ENCODE measurements at places on chromosomes 16 and 17.

DNA sequence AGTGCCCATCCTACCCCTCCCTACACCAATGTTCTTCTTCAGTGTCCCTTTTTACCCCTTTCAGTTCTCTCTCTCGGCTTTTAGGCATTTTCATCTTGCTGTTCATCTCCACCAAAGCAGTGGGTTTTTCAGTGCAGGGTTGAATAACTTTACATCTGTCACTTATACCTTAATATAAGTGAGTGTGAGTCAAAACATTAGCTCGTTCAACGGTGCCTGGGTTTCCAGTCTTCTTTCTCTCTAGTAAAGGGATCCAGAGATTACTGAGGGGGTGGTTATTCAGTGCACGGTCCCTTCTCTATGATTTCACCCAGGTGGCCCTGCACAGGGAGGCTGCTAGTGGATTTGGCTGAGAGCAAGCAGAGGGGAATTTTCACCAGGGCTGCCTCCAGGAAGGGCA, 210.6 kb upstream of the CDH5 start:
- DNase-seq = no peak

GRCh38 chr16:53614346-53614745, 89.3 kb downstream of the RPGRIP1L start:
- DNase-seq = no peak

GRCh38 chr17:36923814-36924221, 13.5 kb upstream of the LHX1 start:
- DNase-seq = no peak

DNA sequence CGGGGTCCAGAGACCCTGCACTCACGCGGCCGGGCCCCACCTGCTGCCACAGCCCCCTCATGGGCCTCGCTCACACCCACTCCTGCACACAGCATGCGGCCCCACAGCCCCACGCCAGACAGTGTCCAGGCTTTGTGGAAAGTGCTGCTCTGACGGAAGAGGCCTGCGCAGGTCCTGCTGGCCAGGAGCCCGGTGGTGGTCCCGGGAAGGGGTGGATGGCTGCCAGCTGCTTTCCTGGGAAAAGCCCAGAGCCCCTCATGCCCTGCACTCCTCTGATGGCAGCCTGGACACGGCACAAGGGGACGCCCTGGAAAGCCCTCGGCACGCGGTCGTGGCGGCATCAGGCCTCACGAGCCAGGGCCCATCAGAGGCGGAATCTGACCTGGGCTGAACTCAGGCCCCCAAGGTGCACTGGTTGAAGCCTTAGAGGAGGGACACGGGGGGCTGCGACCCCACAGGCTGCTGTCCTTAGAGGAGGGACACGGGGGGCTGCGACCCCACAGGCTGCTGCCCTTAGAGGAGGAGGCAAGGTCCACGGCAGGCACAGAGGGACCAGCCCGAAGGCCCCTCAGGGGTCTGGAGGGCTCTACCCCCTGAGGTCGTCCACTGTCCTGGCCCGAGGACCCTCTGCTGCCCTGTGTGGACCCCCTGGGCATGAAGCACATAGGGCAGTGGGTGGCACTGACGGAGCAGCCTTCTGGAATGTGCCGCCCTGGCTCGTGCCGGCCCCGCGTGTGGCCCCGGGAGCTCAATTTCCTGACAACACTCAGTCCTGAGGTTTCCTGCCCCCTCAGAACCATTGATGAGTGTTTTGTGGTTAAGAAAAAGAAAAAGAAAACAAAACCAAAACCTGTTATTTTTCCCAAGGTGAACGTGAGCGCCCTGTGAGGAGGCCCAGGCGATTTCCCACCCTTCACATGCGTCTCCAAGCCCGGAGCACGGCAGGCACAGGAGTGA, 22.1 kb downstream of the SOX8 start:
- no peak for DNase-seq

GRCh38 chr17:82489851-82490511, 29.6 kb upstream of the FOXK2 start:
- DNase-seq = no peak

DNA sequence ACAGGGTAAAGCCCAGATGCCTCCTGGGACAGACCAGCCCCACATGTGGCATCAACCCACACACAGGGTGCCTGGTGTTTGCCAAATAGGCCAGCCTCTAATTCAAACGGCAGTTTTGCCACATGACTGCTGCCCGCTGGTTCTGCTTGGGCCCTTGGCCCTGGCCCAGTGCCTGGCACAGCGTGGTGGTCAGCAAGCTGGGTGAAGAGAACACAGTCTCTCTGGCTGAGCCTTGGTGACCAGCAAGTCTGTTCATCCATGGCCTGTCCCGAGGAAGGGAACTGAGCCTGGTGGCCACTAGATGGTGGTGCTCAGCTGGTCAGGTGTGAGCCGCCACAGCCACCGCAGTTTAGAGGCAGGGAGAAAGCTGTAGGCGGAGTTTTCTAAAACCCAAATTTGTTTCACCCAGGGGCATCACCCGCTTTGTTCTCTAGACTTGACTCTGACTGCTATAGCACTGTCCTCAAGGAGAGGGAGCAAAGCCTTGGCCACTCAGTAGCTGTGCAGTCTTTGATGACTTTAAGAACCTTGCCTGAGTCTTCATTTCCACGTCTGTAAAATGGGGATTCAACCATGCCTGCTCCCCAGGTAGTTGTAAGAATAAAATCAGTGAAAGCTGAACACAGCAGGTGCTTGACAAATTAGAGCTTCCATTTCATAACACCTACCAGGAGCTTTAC, 4.7 kb upstream of the GFAP start:
- peak; percentile 81 for DNase-seq

GRCh38 chr17:48745381-48746275, 17.1 kb upstream of the HOXB13 start:
- DNase-seq = no peak

GRCh38 chr16:80034948-80035663, 434.6 kb upstream of the MAF start:
- no peak for DNase-seq

GRCh38 chr17:40373999-40374398, 9.5 kb upstream of the GJD3 start:
- DNase-seq = no peak

DNA sequence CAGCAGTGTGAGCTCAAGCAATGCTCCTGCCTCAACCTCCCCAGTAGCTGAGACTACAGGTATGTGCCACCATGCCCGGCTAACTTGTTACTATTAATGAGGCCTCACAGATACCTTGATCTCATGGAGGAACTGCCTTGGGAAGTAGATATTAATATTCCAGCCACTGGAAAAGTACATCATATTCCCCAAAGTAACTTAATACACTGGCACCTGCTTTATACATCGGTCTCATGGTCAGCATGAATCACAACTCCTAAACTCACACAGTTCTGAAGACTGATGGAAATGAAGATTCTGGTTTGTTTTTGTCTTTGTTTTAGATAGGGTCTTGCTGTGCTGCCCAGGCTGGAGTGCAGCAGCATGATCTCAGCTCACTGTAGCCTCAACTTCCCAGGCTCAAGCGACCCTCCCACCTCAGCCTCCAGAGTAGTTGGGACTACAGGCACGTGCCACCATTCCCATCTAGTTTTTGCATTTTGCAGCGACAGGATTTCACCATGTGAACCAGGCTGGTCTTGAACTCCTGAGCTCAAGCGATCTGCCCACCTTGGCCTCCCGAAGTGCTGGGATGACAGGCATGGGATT, 28.2 kb downstream of the ADCY9 start:
- no peak for DNase-seq

DNA sequence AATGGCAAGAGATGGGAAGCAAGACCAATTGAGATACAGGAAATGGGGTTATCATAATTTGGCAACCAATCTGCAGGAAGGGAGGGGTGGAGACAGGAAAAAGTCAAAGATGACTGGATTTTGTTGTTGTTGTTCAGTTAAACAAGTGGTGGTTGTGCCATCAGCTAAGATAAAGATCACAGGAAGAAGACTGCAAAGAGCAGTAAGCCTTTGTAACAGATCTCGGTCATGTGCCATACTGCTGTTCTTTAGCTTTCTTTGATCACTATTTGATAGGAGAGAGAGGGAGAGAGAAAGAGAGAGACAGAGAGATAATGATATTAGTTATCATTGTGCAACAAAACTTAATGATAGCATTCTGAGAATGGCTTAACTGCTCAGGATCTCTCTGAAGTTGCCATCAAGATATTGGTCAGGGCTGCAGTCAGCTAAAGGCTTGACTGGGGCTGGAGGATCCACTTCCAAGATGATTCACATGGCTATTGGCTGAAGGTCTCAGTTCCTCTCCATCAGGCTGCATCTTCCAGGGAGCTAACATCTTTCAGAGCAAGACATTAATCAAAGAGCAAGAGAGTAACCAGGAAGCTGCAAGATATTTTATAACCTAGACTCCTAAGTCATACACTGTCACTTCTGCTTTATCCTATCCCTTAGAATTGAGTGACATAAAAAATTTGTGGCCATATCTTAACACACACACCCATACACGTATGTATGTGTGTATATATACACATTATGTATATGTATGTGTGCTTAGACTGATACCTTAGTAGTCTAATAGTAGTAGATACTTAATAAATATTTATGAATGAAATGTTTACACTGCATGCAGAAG, 405.0 kb downstream of the SHISA9 start:
- no peak for DNase-seq

- DNase-seq = no peak
Measured at GRCh38 chr17:67270416-67270815, 25.4 kb upstream of the HELZ start.
